T-helper 17 cell (primary cell): ENCODE measurements at places on chromosomes 5 and 9.

- peaks cover 4% of the 10 kb centered on the region for H3K36me3 ChIP-seq
- peaks cover 80% of the 10 kb centered on the region for H3K27me3 ChIP-seq
- H3K4me1 ChIP-seq, result peaks cover 4% of the 10 kb centered on the region
- no peak overlapping the region for H3K4me3 ChIP-seq
- H3K27ac ChIP-seq, result no peak overlapping the region
These were observed 23.3 kb downstream of the OR2V1 start for GRCh38 chr5:181107699-181108098.

DNA sequence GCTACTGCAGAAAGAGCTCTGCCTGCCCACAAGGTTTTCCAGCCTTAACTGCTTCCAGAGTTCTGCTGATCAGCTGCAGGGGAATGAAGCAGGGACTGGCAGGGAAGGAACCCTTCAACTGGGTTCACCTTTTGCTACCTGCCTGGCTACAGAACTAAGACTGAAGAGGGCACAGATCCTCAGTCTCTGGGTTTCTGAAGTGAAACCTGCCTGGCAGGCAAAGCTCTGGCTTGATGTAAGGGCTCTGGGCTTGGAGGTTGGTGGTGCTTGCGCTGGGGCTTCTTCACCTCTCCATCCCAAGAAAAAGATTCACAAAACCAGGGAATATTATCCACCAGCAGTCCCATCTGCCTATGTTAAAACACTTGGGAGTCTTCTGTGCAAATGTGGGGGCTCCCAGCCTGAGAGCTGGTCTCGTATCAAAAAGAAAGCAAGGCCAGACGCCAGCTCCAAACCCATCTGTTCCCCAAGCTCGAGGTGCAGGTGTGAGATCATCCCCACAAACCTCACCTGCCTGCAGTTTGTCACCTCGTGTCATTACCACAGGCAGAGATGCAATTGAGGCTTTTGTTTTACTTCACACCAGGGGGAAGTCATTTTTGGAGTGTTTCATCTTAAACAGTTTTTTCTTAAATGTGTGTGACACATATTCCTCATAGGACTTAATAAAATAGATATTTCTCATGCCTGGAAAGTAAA lies 58.3 kb downstream of the BNC2 start:
- no peak overlapping the region for H3K27ac ChIP-seq
- no peak for DNase-seq
- H3K36me3 ChIP-seq, result no peaks in the 10 kb centered on the region

GRCh38 chr5:135553688-135554462 lies 18.1 kb upstream of the NEUROG1 start:
- peaks cover 67% of the 10 kb centered on the region for H3K27me3 ChIP-seq
- no peak overlapping the region for H3K4me3 ChIP-seq
- peaks cover 10% of the 10 kb centered on the region for H3K4me1 ChIP-seq
- no peak overlapping the region for H3K27ac ChIP-seq
- peaks cover 6% of the 10 kb centered on the region for H3K36me3 ChIP-seq

DNA sequence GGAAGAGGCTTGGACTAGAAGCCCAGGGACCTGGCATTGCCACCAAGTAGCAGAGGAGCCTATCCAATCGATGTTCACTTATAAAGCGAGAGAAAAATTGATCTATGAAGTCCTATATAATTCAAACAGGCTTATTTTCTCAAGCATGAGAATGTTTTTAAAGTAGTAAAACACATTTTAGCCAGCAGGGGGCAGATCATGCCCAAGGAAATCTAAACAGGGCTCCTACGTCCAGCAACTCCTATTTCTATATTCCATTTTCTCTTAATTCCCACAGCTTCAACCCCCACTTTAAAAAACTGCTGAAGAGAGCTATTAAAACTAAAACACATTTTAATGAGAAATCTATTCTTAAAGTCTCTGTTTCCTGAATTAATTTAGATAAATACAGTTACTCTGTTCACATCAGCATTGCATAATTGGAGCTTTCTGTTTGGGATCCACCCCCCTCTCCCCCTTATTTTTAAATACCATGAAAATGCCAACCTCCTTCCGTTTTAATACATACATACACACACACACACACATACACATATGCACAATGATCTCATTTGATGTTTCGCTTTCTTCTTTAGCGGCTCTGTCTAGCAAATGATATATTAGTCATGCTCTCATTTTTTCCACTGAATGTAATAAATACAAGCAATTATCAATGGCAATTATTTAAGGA lies 144.9 kb downstream of the MYO10 start:
- no peaks in the 10 kb centered on the region for H3K36me3 ChIP-seq
- H3K4me3 ChIP-seq, result peak overlapping the region; percentile 71
- no peak overlapping the region for H3K27ac ChIP-seq
- no peak for DNase-seq

GRCh38 chr5:174166231-174167079 lies 120.9 kb downstream of the NSG2 start:
- DNase-seq, result no peak
- no peaks in the 10 kb centered on the region for H3K4me1 ChIP-seq
- no peaks in the 10 kb centered on the region for H3K27me3 ChIP-seq
- no peaks in the 10 kb centered on the region for H3K36me3 ChIP-seq

DNA sequence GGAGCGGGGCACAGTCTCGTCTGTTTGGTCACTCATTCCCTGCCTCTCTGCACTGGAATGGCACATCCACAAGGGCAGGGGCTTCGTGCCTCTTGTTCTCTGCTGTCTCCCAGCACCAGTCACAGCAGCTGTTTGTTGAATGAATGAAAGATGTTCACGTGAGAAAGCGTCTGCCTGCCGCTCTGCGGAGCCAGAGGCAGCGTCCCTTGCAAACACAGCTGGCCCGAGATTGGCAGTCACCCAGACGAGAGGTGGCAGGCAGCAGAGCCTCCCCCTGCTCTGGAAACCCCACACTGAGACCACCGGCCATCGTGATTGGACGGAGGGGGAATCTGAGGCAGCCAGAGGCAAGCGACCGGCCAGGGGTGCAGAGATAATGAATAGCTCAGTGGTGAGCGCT lies 6.0 kb upstream of the FAM163B start:
- H3K4me3 ChIP-seq, result no peak overlapping the region
- no peak overlapping the region for H3K27ac ChIP-seq
- no peaks in the 10 kb centered on the region for H3K36me3 ChIP-seq

GRCh38 chr9:127035948-127036347 lies 86.5 kb downstream of the ANGPTL2 start:
- H3K4me3 ChIP-seq, result no peak overlapping the region
- H3K27me3 ChIP-seq, result no peaks in the 10 kb centered on the region
- peaks cover 11% of the 10 kb centered on the region for H3K36me3 ChIP-seq
- no peak for DNase-seq
- peaks cover 2% of the 10 kb centered on the region for H3K4me1 ChIP-seq
- no peak overlapping the region for H3K27ac ChIP-seq

DNA sequence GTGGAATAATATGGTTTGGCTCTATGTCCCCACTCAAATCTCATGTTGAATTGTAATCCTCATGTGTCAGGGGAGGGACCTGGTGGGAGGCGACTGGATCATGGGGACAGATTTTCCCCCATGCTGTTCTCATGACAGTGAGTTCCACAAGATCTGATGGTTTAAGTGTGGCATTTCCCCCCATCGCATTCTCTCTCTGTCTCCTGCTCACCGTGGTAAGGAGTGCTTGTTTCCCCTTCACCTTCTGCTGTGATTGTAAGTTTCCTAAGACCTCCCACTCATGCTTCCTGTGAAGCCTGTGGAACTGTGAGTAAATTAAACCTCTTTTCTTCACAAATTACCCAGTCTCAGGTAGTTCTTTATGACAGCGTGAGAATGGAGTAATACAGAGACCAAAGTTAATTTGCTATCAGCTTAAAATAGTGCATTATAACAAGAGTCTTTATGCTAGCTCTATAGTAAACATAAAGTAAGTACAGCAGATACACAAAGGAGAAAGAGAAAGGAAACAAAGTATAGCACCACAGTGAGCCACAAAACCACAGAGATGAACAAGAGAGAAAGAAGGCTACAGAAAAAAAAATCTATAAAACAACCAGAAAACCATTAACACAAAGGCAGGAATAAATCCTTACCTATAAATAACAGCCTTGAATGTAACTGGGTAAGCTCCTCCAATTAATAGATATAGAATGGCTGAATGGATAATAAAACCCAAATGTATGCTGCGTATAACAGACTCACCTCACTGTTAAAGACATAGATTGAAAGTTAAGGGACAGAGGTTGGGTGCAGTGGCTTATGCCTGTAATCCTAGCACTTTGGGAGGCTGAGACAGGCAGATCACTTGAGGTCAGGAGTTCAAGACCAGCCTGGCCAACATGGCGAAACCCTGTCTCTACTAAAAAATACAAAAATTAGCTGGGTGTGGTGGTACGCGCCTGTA lies 39.7 kb downstream of the RAPGEF6 start:
- H3K36me3 ChIP-seq, result peaks cover 4% of the 10 kb centered on the region
- H3K4me1 ChIP-seq, result peaks cover 53% of the 10 kb centered on the region
- H3K27ac ChIP-seq, result peak overlapping the region; percentile 94
- H3K27me3 ChIP-seq, result no peaks in the 10 kb centered on the region

DNA sequence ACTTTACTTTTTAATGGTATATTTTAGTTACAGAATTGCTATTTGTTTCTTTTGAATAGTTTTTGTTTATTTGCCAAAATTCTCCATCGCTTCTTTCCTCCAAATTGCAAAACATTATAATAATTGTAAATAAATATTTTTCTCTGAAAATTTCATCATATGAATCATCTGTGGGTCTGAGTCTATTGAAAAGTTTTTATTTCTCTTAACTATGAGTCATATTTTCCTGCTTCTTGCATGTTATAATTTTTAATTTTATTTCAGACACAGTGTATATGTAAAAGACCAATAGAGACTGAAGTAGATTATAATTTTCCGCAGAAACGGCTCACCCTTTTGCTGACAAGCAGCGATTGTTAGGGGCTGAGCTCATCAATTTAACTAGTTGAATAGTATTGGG lies 279.1 kb upstream of the IL12B start:
- no peak for DNase-seq
- no peak overlapping the region for H3K27ac ChIP-seq
- no peaks in the 10 kb centered on the region for H3K4me1 ChIP-seq
- no peak overlapping the region for H3K4me3 ChIP-seq
- peaks cover 7% of the 10 kb centered on the region for H3K27me3 ChIP-seq

- H3K36me3 ChIP-seq, result peaks cover 4% of the 10 kb centered on the region
- DNase-seq, result no peak
- no peaks in the 10 kb centered on the region for H3K27me3 ChIP-seq
- H3K4me1 ChIP-seq, result no peaks in the 10 kb centered on the region
These were observed 94.6 kb downstream of the SEMA6A start for GRCh38 chr5:116479776-116480675.

DNA sequence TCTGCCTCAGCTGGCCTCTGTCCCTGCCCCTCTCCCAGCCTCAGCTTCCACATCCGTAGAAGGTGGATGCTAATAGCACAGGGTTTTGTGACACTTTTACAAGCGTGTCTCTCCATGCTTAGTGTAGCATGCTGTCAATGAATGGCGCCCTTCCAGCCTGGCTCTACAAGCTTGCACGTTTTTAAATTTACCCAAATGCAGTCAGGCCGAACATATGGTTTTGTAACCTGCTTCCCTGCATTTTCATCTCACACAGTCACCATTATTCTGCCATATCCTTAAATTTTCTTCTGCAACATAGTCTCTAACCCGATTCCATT lies 28.8 kb downstream of the FAM163B start:
- H3K4me1 ChIP-seq, result peaks cover 4% of the 10 kb centered on the region
- H3K27me3 ChIP-seq, result peaks cover 69% of the 10 kb centered on the region
- H3K4me3 ChIP-seq, result no peak overlapping the region
- no peak overlapping the region for H3K27ac ChIP-seq
- DNase-seq, result no peak

GRCh38 chr5:145917288-145917687 lies 19.1 kb upstream of the SH3RF2 start:
- H3K36me3 ChIP-seq, result peaks cover 4% of the 10 kb centered on the region
- DNase-seq, result no peak
- H3K4me1 ChIP-seq, result no peaks in the 10 kb centered on the region
- no peak overlapping the region for H3K27ac ChIP-seq
- peaks cover 10% of the 10 kb centered on the region for H3K27me3 ChIP-seq
- H3K4me3 ChIP-seq, result no peak overlapping the region

DNA sequence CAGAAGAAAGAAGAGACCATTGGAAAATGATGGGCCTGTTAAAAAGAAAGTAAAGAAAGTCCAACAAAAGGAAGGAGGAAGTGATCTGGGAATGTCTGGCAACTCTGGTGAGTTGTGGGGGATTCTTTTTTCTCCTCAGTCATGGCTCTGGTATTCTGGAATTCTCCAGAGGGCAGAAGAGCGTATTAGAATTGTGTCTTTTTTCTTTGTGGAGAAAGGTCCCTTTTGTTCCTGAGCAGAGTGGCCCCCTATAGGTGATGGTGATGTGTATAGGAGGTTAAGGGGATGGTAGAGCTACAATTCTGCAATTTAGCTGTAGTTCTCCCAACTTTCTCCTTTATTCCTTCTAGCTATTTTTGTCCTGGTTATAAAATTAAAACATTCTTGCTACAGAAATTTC lies 1.6 kb upstream of the DHFR start:
- peak overlapping the region; percentile 63 for H3K27ac ChIP-seq
- DNase-seq, result no peak
- peaks cover 19% of the 10 kb centered on the region for H3K4me1 ChIP-seq
- H3K4me3 ChIP-seq, result no peak overlapping the region
- peaks cover 10% of the 10 kb centered on the region for H3K36me3 ChIP-seq

DNA sequence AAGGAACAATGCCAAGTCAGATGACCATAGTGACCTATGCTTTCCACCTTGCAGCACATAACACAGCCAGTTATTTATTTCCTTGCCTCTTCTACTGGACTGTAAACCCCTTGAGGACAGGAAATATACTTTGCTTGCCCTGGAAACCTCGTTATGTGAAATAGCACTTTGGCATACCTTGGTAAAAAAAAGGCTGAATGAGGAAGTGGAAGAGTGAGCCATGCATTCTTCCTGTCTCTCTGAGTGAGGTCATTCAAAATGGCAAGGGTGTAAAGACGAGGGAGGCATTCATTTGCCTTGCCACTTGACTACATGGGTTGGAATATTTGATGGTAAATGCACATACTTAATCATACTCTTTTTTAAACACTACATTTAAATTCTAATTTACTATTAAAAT lies 42.8 kb upstream of the SVEP1 start:
- no peaks in the 10 kb centered on the region for H3K36me3 ChIP-seq
- DNase-seq, result no peak
- peaks cover 4% of the 10 kb centered on the region for H3K4me1 ChIP-seq
